Suprapubic skin (tissue), 4 donors: ENCODE measurements at places on chromosomes 16 and 17.

- peak; percentile 91 for DNase-seq
These were observed at the start of gene KLHDC4 for GRCh38 chr16:87765776-87766484. KLHDC4 (minus strand) TSS chr16:87765986; CDS start chr16:87765890, 96 bp downstream.

DNA sequence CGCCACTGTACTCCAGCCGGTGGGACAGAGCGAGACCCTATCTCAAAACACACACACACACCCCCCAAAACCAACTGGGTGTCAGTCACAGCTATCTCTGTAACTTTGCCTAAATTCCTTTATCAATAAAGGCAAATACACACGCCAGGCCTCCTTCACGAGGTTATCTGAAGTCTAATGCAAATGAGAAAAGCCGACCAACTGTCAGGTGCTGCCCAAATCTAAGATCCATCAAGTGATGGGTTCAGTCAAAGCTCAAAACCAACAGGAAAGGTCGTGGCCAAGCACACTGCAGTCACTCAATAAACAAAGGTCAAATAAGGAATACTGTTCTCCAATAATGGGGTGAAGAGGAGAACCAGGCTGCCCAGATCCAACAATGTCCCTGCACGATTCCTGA, 1.1 kb downstream of the ANKFY1 start:
- no peak for DNase-seq

DNA sequence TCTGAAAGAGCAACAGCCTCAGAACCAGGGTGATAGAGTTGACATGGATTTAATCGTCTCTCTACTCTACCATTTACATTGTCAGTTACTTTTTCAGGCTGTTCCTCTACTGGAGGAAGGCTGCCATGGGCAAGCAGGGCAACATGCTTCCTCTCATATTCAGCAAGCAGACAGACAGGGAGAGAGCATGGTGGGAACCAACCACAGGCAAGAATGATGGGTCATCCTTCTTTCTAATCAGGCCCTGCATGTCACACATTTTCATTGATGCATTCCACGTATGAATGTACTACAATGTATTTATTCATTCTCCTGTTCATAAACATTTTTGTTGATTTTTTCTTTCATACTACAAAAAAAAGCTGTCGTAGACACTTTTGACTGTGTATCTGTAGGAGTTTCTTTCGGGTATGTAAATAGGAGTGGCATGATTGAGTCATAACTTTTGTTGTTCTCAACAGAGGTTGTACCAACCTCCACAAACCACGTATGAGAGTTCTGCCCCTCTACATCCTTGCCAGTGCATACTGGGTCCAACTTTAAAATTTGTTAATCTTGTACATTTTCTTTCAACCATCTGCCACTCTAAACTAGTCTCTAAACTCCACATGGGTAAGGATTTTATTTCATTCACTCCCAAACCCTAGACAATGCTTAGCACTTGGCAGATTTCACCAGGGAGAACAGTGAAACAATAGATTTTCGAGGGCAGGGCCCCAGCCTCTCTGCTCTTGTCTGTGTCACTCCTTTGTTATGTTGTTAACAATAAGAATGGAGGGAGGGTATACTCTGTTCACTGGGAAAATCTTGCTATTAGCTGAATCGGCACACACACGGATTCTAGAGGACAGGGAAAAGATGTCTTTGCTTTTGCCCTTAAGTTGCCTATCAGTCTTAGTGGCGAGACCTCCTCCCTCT, 58.7 kb downstream of the CMC2 start:
- DNase-seq: no peak

DNA sequence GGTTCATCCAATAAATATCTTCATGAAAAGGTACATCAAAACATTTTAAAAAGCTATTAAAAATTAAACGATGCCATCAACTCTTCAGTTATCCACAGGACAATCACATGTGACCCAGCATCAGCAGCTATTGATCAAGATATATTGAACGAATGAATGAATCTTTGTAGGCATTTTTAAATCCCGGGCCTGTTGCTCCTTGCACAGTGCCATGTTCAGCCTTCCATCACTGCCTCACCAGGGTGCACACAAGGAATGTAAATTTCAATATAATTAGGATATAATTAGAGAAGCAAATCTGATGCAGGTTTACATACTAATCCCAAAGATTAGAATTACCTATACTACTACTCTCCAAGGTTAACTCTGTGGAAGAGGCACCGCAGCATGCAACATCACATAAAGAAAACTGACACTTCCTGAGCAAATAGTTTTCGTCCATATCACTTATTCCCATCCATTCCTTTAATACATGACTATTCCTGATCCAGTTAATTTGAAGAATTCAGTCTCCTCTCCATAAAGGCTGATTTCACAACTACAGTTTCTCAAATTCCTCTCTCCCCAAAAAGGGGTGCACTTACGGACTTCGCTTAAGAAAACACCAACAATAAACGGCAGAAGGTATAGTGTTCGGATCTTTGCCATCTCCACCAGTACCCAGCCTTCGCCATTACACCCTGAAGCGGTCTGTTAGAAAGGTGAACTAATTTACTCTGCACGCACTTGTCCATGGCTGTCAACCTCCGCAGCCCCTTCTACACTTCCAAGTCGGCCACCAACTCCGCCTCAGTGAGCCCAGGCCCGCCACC, 938 bp downstream of the NCOR1 start:
- DNase-seq: no peak

- DNase-seq: no peak
These were observed 1.0 kb upstream of the CCNF start for GRCh38 chr16:2428051-2428783.

DNA sequence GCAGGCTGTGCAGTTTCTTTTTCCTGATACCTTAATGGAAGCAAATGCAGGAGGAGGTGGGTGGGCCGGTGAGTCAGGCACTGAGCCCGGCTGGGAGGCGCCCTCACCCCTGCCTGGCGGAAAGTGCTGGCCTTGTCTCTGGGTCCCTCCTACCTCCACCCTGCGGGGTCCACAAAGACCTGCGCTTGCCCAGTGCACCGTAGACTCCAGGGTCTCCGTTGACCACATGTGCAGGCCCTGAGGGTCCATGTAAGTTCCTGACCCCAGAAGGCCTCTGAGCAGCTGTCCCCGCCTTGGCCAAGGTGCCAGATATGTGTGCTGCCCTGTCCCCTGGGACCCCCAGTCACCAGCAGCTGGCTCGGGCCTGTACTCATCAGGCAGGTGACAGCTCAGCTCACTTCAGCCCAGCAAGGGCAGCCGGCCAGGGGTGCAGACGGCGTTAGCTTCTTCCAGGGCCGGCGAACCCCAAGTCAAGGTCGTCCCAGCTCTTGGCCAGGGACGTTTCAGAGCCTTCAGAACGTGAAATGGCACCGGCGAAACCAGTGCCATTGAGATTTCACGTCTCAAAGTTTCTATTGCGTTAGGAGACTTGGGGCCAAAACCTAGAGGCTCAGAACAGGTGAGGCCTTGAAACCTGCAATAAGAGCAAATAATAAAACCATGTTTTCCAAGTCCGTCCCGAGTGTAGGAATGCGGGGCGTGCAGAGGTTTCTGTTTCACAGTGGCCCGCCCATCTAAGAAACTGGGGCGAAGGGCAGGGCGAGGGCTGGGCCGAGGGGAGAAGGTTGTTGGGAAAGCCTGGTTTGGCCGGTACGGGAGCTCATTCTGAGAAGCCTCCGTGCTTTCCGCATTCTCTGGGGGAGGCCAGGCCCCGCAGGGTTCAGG, 12.1 kb downstream of the METRNL start:
- no peak for DNase-seq

DNA sequence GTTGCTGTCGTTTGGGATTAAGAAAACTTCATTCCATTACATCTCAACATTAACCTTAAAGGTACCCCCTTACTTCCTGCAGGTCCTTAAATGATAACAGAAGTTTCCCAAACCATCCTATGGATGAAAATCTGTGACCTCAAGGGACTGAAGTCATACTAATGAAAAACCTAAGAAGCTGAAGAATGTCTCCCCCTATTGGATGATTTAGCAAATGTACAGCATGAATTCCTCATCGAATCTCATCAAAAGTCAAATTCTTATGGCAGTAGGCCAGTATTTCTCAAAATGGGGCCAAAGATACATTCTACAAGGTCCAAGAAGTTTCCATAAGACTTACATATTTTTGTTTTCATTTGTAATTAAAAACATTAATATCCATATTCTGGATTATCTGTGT, 13.5 kb downstream of the SCO1 start:
- DNase-seq: no peak

DNA sequence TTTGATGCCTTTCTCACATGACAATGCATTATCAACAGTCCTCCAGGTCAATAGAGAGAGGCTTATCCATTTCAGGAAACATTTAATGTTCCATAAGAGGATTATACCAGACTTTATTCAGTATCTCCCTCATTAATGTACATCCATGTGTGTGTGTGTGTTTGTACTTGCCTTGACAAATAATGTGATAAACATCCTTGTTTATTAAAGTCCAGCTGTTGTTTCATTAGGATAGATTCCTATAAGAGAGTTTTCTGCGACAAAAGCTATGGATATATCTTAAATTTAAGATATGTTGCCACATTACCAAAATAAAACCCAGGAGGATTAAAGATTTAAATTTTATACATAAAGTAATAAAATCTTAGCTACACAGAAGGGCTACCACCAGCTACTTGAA, 492.6 kb downstream of the TOX3 start:
- DNase-seq: no peak
